Activated T-cell treated with anti-CD3 and anti-CD28 coated beads, Interleukin-2, amount 50 U/mL, for 4 hours (primary cell): ENCODE measurements at places on chromosomes 16 and 17. TPM values are rescaled to one million over a fixed set of nuclear protein-coding genes. Genes with fewer than 3 reads are reported as not detected.

RMI2 gene
- 12.8 TPM for total RNA-seq

PYY gene
- not detected for total RNA-seq

LIG3 gene
- total RNA-seq = 58.2 TPM

CD7 gene
- 382 TPM for total RNA-seq

ZFHX3 gene
- 0.29 TPM for total RNA-seq

ITGAD gene
- total RNA-seq = not detected

TMEM114 gene
- total RNA-seq = not detected

RTN4RL1 gene
- 1.0 TPM for total RNA-seq

KRTAP2-3 gene
- total RNA-seq = not detected

EVPL gene
- total RNA-seq = 0.11 TPM

GGA3 gene
- 64.2 TPM for total RNA-seq

KRTAP4-12 gene
- total RNA-seq = not detected

STXBP4 gene
- 5.3 TPM for total RNA-seq

CTRB2 gene
- total RNA-seq = 10.3 TPM

DNA sequence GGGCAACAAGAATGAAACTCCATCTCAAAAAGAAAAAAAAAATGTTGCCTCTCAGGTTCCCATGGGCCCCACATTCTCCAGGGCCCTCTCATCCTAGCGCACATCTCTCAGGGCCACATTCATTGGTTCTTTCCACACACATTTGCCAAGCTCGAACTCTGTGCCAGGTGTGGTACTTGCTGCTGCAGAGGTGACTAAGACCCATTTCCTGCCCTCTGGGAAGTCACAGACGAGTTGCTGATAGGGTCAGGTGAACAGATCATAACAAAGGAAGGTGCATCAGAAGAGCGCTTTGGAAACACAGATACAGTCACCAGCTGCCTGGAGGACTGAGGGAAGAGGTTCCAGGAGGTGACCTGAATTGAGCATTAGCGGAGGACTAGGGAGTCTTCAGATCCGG lies 1.0 kb downstream of the GSDMA start:
- peak; percentile 42 for DNase-seq

DNA sequence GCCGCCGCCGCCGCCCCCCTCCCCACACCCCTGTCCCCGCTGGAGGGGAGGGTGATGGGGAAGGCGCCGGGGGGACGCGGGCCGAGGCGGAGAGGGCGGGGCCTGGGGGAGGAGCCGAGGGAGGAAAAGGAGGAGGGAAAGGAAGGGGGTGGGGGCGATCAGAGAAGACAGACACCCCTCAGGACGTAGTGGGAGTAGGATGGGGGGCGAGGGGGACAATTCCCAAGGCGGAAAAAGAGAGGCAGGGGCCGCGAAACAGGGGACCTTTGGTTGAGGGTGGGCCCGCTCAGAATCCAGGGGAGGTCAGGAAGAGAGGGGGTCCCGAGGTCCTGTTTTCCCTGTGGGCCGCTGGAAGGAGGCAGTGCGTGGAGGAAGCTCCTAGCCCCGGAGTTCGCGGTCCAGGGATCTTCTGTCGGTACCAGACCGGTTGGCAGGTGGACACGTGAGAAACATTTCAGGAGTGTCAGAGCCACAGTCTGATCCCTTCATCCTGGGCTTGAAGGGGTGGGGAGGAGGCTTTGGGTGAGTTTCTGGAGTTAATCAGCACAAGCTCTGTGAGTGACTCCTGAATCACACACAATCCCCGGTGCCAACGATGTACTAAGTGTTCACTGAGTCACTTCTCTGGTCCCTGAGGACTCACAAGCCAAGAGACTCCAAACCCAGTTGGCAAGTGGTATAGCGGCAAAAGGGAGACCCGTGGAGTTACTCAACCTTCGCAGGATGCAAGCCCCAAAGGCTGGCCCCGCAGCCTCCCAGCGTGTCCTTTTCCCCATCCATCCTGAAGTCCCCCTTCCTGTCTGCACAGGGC lies at the start of gene XYLT1:
TSS of gene XYLT1 (minus strand) at position 53 of the 811 bp plus-strand sequence. CDS start 164 bp downstream, outside the sequence.
- DNase-seq = peak; percentile 54

DNA sequence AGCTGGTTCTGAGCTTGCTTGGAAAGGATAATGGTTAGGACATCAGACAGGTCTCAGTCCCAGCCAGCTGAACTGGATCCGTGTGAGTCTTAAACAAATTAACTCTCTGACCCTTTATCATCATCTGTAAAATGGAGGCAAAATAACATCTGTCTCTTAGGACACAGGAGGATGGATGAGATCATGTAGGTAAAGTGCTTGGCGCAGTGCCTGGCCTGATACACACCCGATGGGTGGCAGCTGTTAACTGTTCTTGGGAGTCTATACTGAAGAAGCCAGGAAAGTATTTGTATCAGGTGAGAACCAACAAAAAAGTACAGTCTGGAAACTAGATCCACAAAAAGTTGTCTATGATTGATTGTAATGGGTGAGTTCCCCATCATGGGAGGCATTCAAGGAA lies 188.6 kb downstream of the C16orf78 start:
- DNase-seq = no peak

DNA sequence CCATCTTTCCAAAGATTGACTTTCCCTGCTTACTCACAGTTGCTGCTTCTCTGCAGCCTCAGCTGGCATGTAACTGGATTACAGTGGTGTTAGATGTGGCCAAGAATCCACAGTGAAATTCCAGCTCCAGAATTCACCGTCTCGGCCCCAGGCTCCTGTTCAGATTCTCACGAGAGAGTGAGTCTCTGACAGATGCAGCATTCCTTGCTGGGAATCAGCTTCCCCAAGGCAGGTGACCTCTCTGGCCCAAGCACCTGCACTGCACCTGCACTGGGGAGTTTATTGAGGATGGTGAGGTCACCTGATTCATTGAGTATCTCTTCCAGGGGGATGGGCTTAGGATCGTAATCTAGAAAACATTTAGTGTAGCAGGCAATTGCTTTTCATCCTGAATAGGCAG lies 600.5 kb upstream of the RBFOX1 start:
- no peak for DNase-seq

- DNase-seq = no peak
These were observed 197.9 kb downstream of the IRF8 start for GRCh38 chr16:86096850-86097249.

GRCh38 chr16:782766-783403 lies 5.3 kb downstream of the RPUSD1 start:
- DNase-seq = no peak

GRCh38 chr17:45341533-45342158 lies 24.8 kb upstream of the MAP3K14 start:
- DNase-seq = no peak

- DNase-seq = peak; percentile 25
These were observed 24.8 kb downstream of the MAP1LC3B start for GRCh38 chr16:87416826-87417527.

GRCh38 chr16:24989494-24989893 lies 25.7 kb downstream of the ARHGAP17 start:
- DNase-seq = no peak

GRCh38 chr17:79920751-79921410 lies 81.6 kb upstream of the CBX4 start:
- no peak for DNase-seq

DNA sequence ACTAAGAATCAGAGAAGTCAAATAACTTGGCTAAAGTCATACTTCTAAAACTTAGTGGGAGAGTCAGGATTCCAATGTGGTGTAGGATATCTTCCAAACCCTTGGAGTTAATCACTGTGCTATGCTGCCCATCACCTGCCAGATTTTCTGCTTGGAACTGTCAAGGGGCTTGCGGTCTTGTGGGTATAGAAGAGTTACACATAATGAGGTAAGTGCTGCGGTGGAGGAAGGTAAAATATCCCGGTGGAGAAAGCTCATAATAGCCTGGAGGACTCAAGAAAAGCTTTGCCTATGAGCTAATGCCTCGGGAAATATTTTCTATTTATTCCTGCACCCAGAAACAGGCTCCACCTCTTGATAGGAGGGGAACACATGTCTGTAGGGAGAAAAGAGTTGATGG lies 195.6 kb downstream of the UTP18 start:
- no peak for DNase-seq

DNA sequence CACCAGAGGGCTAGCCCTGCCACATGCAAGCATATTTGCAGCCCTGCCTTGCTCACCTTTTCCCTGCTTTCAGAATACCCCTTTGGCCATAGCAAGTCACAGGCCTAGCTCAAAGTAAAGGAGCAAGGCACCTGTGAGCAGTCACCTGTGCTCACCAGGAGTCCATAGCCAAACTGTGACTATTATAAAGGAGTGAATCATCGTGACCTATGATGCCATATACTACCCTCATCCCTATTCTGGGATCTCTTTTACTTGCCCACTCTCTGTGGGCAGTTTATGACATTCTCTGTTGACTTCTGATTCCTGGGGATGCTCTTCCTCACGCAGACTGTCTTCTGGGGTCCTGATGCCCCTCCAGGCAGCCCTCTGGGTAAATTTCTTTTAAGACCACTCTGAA lies 200.5 kb upstream of the NLRP1 start:
- DNase-seq = no peak

DNA sequence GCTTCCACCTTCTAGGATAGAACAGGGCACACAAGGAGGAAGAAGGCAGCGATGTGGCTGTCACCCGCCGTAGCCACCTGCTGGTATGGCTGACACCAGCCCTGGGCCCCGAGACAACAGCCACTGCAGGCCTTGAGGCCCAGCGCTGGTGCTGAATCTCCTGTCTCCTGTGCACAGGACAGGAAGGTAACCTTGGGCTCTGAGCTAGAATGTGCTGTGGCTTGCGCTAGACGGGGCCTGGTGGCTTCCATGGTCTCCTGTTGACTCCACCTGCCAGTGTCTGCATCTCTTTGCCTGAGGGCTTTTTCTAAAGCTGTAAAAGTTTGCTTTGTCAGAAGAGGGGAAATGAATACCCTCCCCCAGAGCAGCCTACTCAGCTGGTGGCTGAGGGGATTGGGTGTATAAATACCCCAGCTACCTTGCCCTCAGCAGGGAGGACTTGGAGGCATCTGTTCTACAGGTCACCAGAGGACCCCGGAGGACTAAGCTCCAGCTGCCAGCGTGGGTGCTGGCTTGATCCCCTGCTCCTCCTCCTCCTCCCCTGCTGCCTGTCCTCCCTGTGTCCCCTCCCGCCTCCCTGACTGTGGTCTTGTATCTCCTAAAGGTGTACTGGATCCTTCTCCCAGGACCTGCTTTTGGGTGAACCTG lies 76.1 kb upstream of the SDK2 start:
- DNase-seq = peak; percentile 18

GRCh38 chr17:13088666-13089065 lies 70.8 kb upstream of the ELAC2 start:
- no peak for DNase-seq

DNA sequence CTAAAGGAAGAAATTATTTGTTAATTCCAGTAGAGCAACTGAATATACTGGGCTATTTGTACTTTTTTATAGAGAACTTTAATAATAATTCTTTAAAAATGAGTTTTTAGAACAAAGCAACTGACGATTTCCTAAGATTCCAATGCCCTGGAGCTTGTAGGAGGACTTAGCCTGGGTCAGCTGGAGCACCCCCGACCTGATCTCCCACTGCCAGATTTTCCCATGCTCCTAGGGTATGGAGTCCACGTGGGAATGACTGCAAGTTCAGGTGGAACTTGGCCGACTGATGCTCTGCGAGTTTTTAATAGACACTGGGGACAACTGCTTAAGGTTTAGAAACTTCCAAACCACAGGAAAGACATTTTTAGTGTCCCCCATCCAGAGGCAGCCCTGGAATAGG lies 25.5 kb upstream of the CACNG5 start:
- no peak for DNase-seq

GRCh38 chr17:4511199-4511932 lies 12.7 kb downstream of the SPNS2 start:
- no peak for DNase-seq

GRCh38 chr16:3022684-3023414 lies 893 bp downstream of the HCFC1R1 start:
- no peak for DNase-seq

- no peak for DNase-seq
These were observed 805 bp upstream of the C16orf95 start for GRCh38 chr16:87317750-87318644.
